ENCODE measurements at places on chromosomes 12 and 14. TPM values are rescaled to one million over a fixed set of nuclear protein-coding genes. Genes with fewer than 3 reads are reported as not detected.

- peaks cover 46% of the 10 kb centered on the region for H3K4me1 ChIP-seq
Measured at GRCh38 chr14:92103363-92103989, 2.9 kb downstream of the ATXN3 start.

HNF1A gene
- not detected for total RNA-seq

GALNT4 gene
- 3.4 TPM for total RNA-seq

DNA sequence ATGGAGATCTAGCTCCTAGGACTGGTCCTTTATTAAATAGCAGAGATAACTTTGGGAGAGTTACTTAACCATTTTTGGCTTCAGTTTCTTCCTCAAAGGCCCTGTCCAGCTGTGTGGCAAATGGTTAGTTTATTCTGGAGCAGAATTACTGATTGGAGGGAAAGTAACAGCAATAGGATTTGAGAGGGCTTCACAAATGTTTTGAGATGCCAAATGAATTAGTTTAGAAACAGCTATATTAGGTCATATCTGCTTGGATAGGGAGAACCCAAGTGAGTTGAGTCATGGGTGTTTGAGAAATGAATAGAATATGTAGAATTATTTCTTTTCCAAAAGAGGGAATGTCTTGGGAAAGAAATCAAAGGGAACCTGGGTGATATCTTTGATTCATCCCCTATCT lies 17.5 kb downstream of the RASSF3 start:
- no peak overlapping the region for H3K4me3 ChIP-seq
- peaks cover 18% of the 10 kb centered on the region for H3K36me3 ChIP-seq
- H3K4me1 ChIP-seq, result peaks cover 75% of the 10 kb centered on the region
- H3K27me3 ChIP-seq, result no peaks in the 10 kb centered on the region

C12orf50 gene
- total RNA-seq, result 0.07 TPM

- no peaks in the 10 kb centered on the region for H3K4me1 ChIP-seq
- H3K4me3 ChIP-seq, result no peak overlapping the region
- peaks cover 11% of the 10 kb centered on the region for H3K36me3 ChIP-seq
- no peak for DNase-seq
Measured at GRCh38 chr14:73859145-73859544, 7.5 kb downstream of the PTGR2 start.

- H3K4me3 ChIP-seq, result no peak overlapping the region
- no peak overlapping the region for H3K27ac ChIP-seq
- H3K27me3 ChIP-seq, result no peaks in the 10 kb centered on the region
- H3K4me1 ChIP-seq, result no peaks in the 10 kb centered on the region
Measured at GRCh38 chr12:115491511-115492250, 785.8 kb downstream of the MED13L start.

DNA sequence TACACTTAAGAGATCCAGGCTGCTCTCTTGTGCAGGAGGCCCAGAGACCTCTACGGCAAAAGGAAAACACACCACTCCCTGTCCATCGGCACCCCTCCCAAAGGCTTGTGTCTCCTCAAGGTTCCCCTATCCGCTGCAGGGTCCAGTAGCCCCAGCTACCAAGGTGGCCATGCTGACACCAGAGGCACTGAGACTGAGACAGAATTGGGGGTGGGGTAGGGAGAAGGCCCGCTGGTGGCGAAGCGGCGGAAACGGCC lies 590 bp downstream of the DDIT3 start:
- DNase-seq, result peak; percentile 39
- no peaks in the 10 kb centered on the region for H3K27me3 ChIP-seq
- H3K4me1 ChIP-seq, result peaks cover 63% of the 10 kb centered on the region
- peaks cover 49% of the 10 kb centered on the region for H3K36me3 ChIP-seq
- peak overlapping the region; percentile 97 for H3K4me3 ChIP-seq

DNA sequence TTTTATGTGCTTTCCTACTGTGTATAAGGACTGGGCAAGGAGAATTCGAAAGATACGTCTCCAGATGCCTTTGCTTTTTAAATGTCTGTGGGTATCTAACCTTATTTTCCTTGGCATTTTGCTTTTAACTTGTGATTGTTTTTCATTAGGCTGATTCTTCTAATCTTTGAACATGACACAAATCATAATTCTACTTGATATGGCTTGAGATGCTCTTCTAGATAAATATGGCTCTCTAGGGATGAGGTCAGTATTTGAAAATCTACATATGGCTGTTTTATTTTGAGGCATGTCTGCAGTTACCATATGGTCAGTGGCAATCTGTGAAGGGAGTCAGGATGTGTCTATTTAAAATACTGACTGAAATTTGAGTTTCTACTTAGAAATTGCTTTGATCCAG lies 139.2 kb downstream of the SLC2A13 start:
- no peaks in the 10 kb centered on the region for H3K4me1 ChIP-seq
- DNase-seq, result no peak
- no peak overlapping the region for H3K27ac ChIP-seq
- H3K36me3 ChIP-seq, result no peaks in the 10 kb centered on the region
- no peak overlapping the region for H3K4me3 ChIP-seq
- H3K27me3 ChIP-seq, result no peaks in the 10 kb centered on the region

DNA sequence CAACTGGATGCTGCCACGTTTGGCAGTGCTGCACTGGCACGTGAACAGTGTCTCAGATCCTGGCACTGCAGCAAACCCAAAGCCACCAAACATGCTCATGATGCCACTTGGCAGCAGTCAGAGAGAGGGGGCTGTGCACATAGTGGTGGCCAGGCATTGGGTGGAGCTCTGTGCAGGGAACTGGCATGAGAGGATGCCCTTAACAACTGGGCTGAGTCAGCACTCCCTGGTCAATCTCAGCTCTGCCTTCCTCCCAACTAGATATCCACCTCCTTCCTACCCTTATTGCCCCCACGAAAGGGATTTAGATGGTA lies 37.0 kb downstream of the ZFHX2 start:
- no peak overlapping the region for H3K27ac ChIP-seq
- H3K4me1 ChIP-seq, result peaks cover 3% of the 10 kb centered on the region
- no peak overlapping the region for H3K4me3 ChIP-seq
- no peaks in the 10 kb centered on the region for H3K27me3 ChIP-seq
- H3K36me3 ChIP-seq, result peaks cover 3% of the 10 kb centered on the region

KERA gene
- total RNA-seq, result not detected

GRCh38 chr12:59444932-59445331 lies 150.9 kb upstream of the SLC16A7 start:
- no peaks in the 10 kb centered on the region for H3K4me1 ChIP-seq
- peak; percentile 36 for DNase-seq
- H3K27me3 ChIP-seq, result peaks cover 19% of the 10 kb centered on the region
- H3K36me3 ChIP-seq, result no peaks in the 10 kb centered on the region
- H3K4me3 ChIP-seq, result no peak overlapping the region

GRCh38 chr12:103745962-103746361 lies 95.1 kb downstream of the NT5DC3 start:
- H3K36me3 ChIP-seq, result no peaks in the 10 kb centered on the region
- H3K4me1 ChIP-seq, result no peaks in the 10 kb centered on the region
- no peak overlapping the region for H3K27ac ChIP-seq
- H3K4me3 ChIP-seq, result no peak overlapping the region
- peaks cover 6% of the 10 kb centered on the region for H3K27me3 ChIP-seq

- peaks cover 4% of the 10 kb centered on the region for H3K4me1 ChIP-seq
- DNase-seq, result no peak
- no peak overlapping the region for H3K4me3 ChIP-seq
- H3K36me3 ChIP-seq, result no peaks in the 10 kb centered on the region
Measured at GRCh38 chr14:100538351-100539002, 48.7 kb downstream of the BEGAIN start.

TSPAN8 gene
- total RNA-seq, result not detected

SERPINA1 gene
- 3.1 TPM for total RNA-seq

GRCh38 chr12:102459314-102459713 lies 21.0 kb downstream of the IGF1 start:
- DNase-seq, result no peak
- H3K27me3 ChIP-seq, result peaks cover 17% of the 10 kb centered on the region

ACRBP gene
- total RNA-seq, result 2.3 TPM

- H3K4me1 ChIP-seq, result peaks cover 6% of the 10 kb centered on the region
- H3K36me3 ChIP-seq, result no peaks in the 10 kb centered on the region
- no peak for DNase-seq
Measured at GRCh38 chr14:97902630-97903029, 1105.4 kb downstream of the VRK1 start.

DNA sequence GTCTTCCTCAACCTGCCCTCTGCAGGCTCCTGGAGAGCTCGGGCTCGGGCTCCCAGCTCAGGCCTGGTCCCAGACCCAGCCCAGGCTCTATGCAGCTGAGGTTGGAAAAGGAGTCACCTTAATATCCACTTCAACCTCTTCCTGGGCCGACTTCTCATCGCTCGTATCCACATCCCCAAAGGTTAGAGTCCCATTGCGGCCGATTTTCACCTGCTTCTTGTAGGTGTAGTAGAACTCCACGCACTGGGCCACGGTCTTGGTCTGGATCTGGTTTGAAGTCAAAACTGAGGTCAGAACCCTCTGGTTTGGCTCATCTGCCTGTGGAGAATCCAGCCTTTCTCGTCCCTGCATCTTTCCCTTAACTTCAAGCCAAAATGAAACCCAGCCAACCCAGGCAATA lies 8.4 kb upstream of the PNMA1 start:
- H3K36me3 ChIP-seq, result peaks cover 33% of the 10 kb centered on the region
- no peak for DNase-seq
- no peak overlapping the region for H3K4me3 ChIP-seq
- no peak overlapping the region for H3K27ac ChIP-seq

Measured in activated naive CD4-positive, alpha-beta T cell treated with anti-CD3 and anti-CD28 coated beads for 36 hours (primary cell).